Diencephalon (tissue), 1 donor: ENCODE measurements at places on chromosomes 5 and 9. TPM values are rescaled to one million over a fixed set of nuclear protein-coding genes. Genes with fewer than 3 reads are reported as not detected.

The NPR3 gene
- 6.2 TPM for total RNA-seq

The ANKDD1B gene
- total RNA-seq: 1.6 TPM

The SPINK4 gene
- total RNA-seq: not detected

The IFNB1 gene
- not detected for total RNA-seq

The PLEKHG4B gene
- total RNA-seq: 4.2 TPM

The PCDHGC5 gene
- 9.5 TPM for total RNA-seq

The VAV2 gene
- 17.5 TPM for total RNA-seq

The CCDC180 gene
- total RNA-seq: 16.1 TPM

The SLF1 gene
- 40.8 TPM for total RNA-seq

The FLT4 gene
- 2.5 TPM for total RNA-seq

The UBTD2 gene
- total RNA-seq: 62.7 TPM

The POLR3G gene
- 5.3 TPM for total RNA-seq

The RNF180 gene
- 110 TPM for total RNA-seq

The SUSD3 gene
- total RNA-seq: 1.4 TPM

The CORO2A gene
- total RNA-seq: 7.6 TPM

The CKMT2 gene
- total RNA-seq: 4.2 TPM

The SLC22A5 gene
- total RNA-seq: 8.8 TPM

The CARTPT gene
- total RNA-seq: 2.3 TPM

The PRKAA1 gene
- total RNA-seq: 55.6 TPM

The NKD2 gene
- total RNA-seq: 5.3 TPM

The PCDHA10 gene
- 11.5 TPM for total RNA-seq

The NUDT12 gene
- 33.0 TPM for total RNA-seq

The ODF2 gene
- 25.1 TPM for total RNA-seq

The AQP3 gene
- 0.23 TPM for total RNA-seq

The GDNF gene
- total RNA-seq: 0.23 TPM

The CLIC3 gene
- not detected for total RNA-seq

The OR1K1 gene
- not detected for total RNA-seq

The GRXCR2 gene
- not detected for total RNA-seq

The SHISAL2B gene
- total RNA-seq: 0.92 TPM

The RORB gene
- 18.7 TPM for total RNA-seq

The SLC4A9 gene
- total RNA-seq: 0.23 TPM

The FIBCD1 gene
- 2.1 TPM for total RNA-seq

The TUBB4B gene
- total RNA-seq: 213 TPM

The BAAT gene
- 0.23 TPM for total RNA-seq

The REEP2 gene
- total RNA-seq: 123 TPM

The INSL4 gene
- total RNA-seq: not detected

The BTNL8 gene
- not detected for total RNA-seq

The ANKRD18A gene
- 11.3 TPM for total RNA-seq

The PCDHA9 gene
- total RNA-seq: 11.3 TPM
